ENCODE measurements at places on chromosomes 6 and 20. TPM values are rescaled to one million over a fixed set of nuclear protein-coding genes. Genes with fewer than 3 reads are reported as not detected.

CD40 gene
- total RNA-seq: 36.8 TPM

AIG1 gene
- total RNA-seq: 26.8 TPM

- peak overlapping the region; percentile 66 for H3K4me3 ChIP-seq
- H3K27ac ChIP-seq: peak overlapping the region; percentile 91
- no peak for DNase-seq
- peaks cover 23% of the 10 kb centered on the region for H3K4me1 ChIP-seq
- H3K36me3 ChIP-seq: no peaks in the 10 kb centered on the region
These were observed 59.6 kb upstream of the HFE start for GRCh38 chr6:26027491-26028211.

DNA sequence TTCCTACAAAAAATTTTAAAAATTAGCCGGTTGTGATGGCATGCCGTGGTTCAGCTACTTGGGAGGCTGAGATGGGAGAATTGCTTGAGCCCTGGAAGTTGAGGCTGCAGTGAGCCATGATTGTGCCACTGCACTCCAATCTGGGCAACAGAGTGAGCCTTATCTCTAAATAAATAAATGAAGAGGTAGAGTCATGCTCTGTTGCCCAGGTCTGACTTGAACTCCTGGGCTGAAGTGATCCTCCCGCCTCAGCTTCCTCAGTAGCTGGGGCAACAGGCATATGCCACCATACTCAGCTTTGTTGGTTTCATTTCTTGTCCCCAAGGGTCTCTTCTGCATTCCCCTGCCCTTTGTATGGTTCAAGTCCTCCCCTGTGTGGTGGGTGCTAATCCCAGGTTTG, 17.0 kb downstream of the HSPA1B start:
- H3K27ac ChIP-seq: no peak overlapping the region
- no peak for DNase-seq
- H3K27me3 ChIP-seq: no peaks in the 10 kb centered on the region
- no peaks in the 10 kb centered on the region for H3K4me1 ChIP-seq
- H3K4me3 ChIP-seq: no peak overlapping the region

GRCh38 chr20:36862857-36863668, 12.9 kb upstream of the TLDC2 start:
- H3K4me1 ChIP-seq: peaks cover 34% of the 10 kb centered on the region
- H3K27ac ChIP-seq: no peak overlapping the region
- no peaks in the 10 kb centered on the region for H3K27me3 ChIP-seq
- peak overlapping the region; percentile 60 for H3K4me3 ChIP-seq
- H3K36me3 ChIP-seq: no peaks in the 10 kb centered on the region

- H3K27me3 ChIP-seq: no peaks in the 10 kb centered on the region
- H3K27ac ChIP-seq: no peak overlapping the region
- no peak for DNase-seq
- no peaks in the 10 kb centered on the region for H3K4me1 ChIP-seq
- H3K36me3 ChIP-seq: no peaks in the 10 kb centered on the region
- H3K4me3 ChIP-seq: no peak overlapping the region
These were observed 49.0 kb upstream of the ASF1A start for GRCh38 chr6:118844915-118845314.

- no peaks in the 10 kb centered on the region for H3K27me3 ChIP-seq
- DNase-seq: no peak
- H3K4me3 ChIP-seq: no peak overlapping the region
- no peaks in the 10 kb centered on the region for H3K4me1 ChIP-seq
- H3K27ac ChIP-seq: no peak overlapping the region
These were observed 37.9 kb upstream of the MAS1 start for GRCh38 chr6:159852877-159853276.

- DNase-seq: no peak
- no peaks in the 10 kb centered on the region for H3K27me3 ChIP-seq
- no peaks in the 10 kb centered on the region for H3K4me1 ChIP-seq
- no peak overlapping the region for H3K27ac ChIP-seq
- no peaks in the 10 kb centered on the region for H3K36me3 ChIP-seq
These were observed 57.2 kb downstream of the GPR6 start for GRCh38 chr6:110035321-110035720.

Measured in upper lobe of right lung (tissue), 1 donor.